ENCODE measurements at places on chromosomes 6 and 20.

GRCh38 chr6:103191391-103192093, 1668.2 kb downstream of the HACE1 start:
- DNase-seq: no peak

DNA sequence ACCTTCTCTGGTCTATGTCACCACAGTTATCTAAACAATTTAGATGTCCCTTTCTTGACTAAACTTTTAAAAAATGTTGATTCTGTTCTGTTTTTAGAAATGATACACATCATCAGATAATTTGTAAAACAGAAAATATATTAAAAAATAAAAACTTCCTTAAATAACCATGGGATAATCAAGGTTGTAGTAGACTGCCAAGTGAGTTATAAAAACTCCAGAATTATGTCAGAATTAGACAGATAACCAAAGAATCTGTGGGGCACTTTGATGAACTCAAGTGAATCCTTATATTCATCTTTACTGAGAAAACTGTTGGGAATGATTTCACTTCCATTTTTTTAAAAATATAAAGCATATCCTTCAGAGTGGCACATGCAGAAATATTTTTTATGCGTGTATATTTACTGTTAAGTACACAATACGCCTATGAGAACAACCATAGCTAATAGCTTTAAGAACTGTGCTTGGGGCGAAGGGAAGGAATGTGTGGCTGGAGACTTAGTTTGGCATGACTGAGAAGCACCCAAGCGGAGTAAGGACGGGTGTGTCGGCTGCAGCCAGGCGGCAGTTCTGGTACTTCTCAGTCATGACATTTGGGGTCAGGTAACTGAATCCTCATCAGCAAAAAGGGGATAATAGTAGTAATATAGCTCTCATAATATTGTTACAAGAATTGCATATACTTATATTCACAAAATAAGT, 604.7 kb upstream of the CITED2 start:
- no peak for DNase-seq

- no peak for DNase-seq
Observed at GRCh38 chr6:41063884-41064285, 8.3 kb downstream of the OARD1 start.

DNA sequence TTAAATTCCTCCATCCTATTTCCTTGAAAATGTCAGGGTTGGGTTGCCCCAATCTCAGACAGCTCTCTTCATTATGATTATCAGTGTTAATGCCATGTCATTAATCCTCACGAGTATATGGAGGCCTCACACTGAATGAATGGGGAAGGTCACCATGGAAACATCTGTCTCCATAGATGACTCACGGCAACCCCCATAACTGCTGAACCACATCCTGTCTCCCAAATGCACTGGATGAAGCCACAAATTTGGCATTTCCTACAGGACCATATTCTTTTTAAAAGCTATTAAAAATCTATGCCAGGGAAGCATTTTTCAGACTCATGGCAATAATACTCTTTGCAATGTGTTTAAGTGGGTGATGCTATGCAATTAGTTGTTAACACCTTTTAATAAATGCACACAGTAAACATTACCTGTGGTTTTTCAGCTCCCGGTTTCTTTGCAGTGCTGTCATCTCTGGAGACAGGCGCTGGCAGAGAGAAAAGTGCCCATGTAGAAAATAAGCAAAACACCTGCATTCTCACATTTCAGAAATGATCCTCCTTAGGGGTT, 80.1 kb upstream of the PTPRK start:
- DNase-seq: peak; percentile 86

GRCh38 chr6:13177664-13178063, 150.7 kb downstream of the TBC1D7 start:
- no peak for DNase-seq

DNA sequence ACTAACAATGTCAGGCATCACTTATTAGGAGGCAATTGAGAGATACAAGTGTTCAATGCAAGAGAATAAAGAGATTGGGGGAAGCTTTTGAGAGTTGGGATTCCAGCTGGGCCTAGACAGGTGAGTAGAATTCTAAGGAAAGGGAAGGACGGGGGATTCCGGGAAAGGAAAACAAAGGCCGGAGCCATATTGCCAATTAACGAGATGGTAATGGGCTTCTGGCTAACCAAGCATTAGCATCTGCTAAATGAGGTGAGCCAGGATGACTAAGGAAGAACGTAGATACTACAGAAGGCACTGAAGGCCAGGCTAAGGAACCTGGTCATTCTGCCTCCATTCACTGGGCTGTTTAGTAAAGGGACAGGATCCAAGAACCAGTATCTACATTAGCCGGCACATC, 10.5 kb downstream of the FYN start:
- DNase-seq: no peak

DNA sequence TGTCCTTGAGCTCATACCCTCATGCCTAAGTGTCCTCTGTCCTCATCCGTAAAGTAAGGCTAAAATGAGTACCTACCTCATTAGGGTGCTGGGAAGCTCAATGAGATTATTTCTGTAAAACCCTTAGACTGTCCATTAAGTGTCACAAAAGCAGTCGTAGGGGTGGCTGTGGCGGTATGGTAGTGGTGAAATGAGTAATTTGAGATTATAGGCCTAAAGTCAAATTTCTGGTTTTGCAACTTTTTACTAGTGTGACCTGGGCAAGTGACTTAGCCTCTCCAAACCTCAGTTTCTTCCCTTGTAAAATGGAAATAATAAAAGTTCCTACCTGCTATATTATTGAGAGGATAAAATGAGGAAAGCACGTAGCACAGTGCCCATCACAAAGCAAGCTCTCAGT, 148.2 kb upstream of the AKAP12 start:
- DNase-seq: no peak

- DNase-seq: no peak
Observed at GRCh38 chr6:82145926-82146452, 101.6 kb downstream of the IBTK start.

DNA sequence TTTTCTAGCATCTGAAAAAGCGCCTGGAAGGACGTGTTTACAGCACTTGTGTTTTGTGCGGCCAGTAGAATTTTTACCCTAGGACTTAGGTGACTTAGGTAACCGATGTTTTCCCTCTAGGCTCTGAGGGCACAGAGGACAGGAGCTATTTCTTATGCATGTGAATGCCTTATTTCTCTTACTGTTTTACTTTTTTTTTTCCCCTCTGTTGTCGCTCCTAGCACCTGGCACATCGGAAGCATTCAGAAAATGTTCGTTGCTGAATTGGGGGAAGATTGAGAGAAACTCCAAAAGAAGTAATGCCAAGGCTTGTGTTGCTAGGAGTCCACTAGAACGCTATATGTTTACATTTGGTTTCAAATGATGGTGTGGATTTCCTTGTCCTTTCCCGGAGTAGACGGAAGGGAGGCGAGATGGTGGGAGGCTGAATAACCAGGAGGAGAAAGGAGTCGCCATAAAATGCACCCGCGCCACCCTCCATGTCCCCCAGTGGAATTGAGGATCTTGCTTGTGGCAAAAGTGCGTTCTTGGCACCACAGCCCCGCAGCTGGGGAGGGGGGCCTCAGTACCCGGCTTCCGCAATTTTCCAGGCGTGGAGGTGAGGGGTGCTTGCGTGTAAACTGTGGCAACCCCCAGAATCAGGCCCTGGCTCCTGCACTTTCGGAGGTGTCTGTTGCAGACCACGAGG, 6.9 kb downstream of the OLIG3 start:
- DNase-seq: no peak

DNA sequence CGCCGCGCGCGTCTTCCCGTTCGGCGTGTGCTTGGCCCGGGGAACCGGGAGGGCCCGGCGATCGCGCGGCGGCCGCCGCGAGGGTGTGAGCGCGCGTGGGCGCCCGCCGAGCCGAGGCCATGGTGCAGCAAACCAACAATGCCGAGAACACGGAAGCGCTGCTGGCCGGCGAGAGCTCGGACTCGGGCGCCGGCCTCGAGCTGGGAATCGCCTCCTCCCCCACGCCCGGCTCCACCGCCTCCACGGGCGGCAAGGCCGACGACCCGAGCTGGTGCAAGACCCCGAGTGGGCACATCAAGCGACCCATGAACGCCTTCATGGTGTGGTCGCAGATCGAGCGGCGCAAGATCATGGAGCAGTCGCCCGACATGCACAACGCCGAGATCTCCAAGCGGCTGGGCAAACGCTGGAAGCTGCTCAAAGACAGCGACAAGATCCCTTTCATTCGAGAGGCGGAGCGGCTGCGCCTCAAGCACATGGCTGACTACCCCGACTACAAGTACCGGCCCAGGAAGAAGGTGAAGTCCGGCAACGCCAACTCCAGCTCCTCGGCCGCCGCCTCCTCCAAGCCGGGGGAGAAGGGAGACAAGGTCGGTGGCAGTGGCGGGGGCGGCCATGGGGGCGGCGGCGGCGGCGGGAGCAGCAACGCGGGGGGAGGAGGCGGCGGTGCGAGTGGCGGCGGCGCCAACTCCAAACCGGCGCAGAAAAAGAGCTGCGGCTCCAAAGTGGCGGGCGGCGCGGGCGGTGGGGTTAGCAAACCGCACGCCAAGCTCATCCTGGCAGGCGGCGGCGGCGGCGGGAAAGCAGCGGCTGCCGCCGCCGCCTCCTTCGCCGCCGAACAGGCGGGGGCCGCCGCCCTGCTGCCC, 1.1 kb downstream of the SOX4 start:
- peak; percentile 60 for DNase-seq

- DNase-seq: peak; percentile 77
Observed at GRCh38 chr6:106908386-106908840, 66.1 kb downstream of the CD24 start.

DNA sequence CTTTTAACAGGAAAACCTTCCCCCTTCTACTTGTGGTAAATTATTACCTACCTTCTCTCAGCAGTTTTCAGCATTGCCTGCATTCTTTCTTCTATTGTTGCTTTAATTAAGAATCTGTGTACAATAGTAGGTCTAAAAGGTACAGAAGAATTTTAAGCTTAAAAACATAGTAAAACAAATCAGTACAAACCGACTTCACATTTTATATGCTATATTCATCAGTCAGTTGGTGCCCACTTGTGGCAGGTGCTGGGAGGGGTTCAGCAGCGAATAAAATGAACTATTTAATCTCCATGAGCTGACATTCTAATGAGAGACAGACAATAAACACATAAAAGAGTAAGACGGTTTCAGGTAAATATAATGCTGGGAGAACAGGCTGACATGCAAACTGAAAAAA, 73.4 kb upstream of the FBXO30 start:
- no peak for DNase-seq

DNA sequence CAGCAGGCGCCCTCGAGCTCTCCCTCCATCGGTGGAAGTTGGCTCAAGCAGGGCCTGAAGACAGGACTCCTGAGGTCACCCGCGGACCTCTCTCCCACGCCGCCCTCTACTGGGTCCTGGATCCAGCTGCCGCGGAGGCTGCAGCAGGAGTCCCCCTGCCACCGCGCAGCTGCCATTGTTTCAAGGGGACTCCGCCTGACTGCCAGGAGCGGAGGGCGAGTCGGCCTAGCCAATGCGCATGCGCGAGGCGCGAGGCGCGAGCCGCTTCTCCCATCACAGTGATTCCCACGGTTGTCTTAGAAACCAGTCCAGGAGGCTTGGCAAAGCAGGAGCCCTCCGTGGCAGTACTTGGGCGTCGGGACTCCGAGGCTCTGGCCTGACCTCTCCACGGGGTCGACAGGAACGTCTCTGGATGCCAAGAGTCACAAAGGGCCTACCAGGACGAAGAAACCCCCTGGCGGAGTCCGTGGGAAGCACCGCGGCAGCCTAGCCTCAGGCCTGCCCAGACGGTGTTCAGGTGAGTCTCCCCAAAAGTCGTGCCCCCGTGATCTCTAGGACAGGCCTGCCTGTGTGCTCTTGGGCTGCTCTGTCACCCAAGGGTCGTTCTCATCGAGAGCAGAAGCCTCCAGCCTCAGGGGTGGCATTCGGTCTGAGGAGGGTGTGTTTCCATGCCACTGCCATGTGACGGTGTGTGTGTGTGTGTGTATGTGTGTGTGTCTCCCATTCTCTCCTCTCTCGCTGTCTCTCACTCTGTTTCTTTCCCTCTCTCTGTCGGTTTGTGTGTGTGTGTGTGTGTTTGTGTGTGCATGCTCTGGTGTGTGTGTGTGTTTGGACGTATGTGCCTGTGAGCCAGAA, 290.6 kb upstream of the ZNF337 start:
- peak; percentile 39 for DNase-seq

DNA sequence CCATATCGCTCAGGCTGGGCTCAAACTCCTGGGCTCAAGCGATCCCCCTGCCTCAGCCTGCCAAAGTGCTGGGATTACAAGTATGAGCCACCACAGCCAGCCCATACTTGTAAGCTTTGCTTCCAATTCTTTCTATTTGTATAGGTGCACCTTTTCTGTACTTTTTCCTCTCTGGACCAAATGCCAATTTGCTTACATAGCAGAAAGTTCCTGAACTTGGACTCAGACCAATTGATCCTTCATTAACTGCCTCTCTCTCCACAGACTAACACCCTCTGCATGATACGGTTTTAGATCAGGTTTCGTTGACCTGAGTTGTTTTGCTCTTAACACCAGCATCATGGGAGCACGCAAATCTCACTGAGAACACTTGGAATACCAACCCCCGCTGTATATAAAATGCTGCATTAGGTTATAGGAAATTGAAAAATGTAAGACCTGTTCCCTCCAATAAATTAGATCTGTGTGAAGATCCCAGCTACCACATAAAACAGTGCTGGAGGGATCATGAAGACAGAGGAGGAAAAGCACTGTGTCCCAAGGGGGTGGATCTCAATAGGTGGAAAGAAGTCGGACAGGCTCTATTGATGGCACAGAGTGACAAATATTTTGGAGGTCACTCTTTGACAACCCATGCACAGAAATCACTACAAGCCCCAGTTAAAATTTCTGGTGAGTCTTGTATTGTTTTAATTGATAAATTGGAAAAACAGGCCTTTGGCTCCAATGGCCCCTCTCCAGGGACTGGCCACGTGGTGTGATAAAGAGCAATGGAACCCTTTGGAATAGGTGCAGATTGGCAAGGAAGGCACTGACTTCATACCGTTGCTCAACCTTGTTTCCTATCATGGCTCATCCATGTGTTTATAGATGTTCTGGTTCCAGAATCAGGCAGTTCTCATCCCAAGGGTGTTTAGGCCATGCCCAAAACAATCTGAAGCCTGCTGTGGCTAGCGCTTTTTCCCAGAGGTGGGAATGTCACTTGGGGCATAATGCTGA, 51.2 kb downstream of the ISM1 start:
- no peak for DNase-seq

GRCh38 chr6:10862361-10862760, 19.5 kb downstream of the GCM2 start:
- DNase-seq: no peak

DNA sequence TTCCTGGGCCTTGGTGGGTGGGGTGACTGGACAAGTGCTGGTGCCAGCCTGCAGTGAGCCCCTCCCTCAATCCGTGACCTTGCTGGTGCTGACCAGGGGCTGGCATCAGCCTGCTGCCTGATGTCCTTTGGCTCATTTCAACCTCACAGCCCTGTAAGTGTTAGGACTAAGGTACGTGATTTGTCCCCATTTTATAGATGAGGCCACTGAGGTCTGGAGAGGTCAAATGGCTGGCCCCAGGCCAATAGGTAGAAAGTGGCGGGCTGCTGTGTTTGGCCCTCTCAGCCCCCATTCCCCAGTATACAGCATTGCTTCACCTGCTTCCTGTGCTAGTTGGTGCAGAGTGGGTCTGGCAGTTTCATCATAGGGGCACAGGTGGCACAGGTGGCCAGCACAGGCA, 20.1 kb downstream of the EFCAB8 start:
- DNase-seq: no peak

GRCh38 chr6:99618649-99619408, 12.2 kb downstream of the PRDM13 start:
- no peak for DNase-seq

- DNase-seq: no peak
Observed at GRCh38 chr20:21534453-21534852, 20.6 kb upstream of the NKX2-2 start.

GRCh38 chr6:123945386-123945785, 141.7 kb downstream of the NKAIN2 start:
- no peak for DNase-seq

- no peak for DNase-seq
Observed at GRCh38 chr20:21508230-21509078, 5.4 kb downstream of the NKX2-2 start.
